ENCODE measurements at places on chromosomes 5 and 9. TPM values are rescaled to one million over a fixed set of nuclear protein-coding genes. Genes with fewer than 3 reads are reported as not detected.
A peak's percentile ranks its signal among the peaks of the same experiment; 100 is the strongest.

PRKACG gene
- not detected for total RNA-seq

SH3PXD2B gene
- total RNA-seq: 10.9 TPM

DNA sequence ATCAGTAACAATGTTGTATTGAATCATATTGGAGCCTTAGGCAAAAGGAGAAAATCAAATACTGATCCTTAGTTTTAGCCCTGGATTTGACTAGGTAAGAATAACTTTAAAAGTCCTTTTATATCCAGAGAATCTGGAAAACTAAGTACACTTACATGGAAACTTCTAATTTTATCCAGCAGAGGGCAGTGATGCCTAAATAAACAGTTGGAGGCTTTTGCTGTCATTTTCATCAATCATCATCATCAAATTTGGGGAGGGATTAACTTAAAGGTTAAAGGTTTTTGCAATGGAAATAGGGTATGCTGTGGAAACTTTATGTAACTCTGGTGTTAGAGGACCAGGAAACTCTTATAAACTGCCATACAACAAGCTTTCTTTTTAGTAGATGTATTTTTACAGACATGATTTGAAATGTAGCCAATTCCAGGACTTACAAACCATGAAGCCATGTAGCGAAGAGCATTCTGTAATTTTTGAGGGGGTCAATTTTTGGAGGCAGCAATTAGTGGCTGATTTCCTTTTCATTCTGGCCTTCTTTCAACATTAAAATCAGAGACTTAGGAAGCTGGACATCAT, 112.7 kb downstream of the OSTF1 start:
- peak; percentile 22 for DNase-seq

PCDHA9 gene
- total RNA-seq: 0.51 TPM

- no peak for DNase-seq
These were observed 9.4 kb downstream of the FIBCD1 start for GRCh38 chr9:130929571-130930038.

- DNase-seq: no peak
These were observed 109.4 kb downstream of the ASTN2 start for GRCh38 chr9:117305454-117305853.

GRCh38 chr5:180180846-180181245, 28.2 kb downstream of the RASGEF1C start:
- no peak for DNase-seq

WDR38 gene
- total RNA-seq: not detected
